ENCODE measurements at places on chromosomes 6 and 20.

DNA sequence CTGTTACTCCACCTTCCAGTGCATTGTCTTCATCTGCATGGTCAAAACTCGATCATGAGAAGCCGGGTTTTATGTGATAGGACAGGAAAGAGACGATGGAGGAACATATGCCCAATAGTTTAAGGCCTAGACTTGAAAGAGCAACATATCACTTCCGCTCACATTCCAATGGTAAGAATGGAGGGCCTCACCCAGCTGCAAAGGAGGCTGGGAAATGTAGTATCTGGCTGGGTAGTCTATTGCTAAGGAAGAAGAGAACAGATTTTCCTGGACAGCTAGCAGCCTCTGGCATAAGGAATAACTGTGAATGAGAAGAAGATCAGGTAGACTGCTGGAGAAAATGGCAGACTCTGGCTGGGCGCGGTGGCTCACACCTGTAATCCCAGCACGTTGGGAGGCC is 19.2 kb downstream of the FITM2 start:
- DNase-seq: no peak

DNA sequence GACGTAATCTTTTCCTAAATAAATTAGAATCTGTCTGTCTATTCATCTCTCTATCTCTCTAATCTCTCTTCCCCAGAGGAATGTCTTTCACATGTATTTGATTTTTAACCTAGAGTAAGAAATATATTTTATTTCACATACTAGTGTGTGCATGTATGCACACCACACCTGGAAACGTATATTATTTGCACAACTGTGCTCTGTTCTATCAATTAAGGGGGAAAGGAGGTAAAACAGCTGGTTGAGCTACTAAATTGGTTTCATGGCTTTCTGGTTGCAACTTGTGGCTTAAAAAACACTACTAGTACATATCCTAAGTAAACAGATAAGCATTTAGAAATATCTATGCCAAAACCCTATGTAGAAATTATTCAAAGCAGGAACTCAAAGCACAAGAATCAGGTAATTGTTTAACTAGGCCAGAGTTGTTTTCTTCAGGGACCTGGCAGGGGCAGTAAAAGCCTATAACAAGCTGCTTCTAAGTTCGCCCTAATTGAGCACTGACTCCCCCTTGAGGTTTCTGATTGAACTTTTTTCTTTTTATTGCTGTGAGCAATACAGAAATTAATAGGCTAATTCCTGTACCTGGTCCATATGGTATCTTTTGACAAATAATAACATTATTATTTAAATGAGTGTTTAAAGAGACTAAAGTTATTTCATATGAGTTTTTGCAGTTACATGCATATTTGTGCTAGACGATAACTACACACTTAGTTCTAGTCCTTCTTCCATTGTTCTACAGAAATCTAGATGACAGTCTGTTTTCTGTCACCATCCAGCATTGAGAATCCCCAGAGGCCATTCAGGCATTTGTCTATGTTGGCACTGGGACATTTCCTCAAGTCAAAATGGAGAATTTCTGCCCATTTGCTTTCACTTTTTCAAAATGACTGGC is 88.6 kb downstream of the MCHR2 start:
- DNase-seq: no peak

DNA sequence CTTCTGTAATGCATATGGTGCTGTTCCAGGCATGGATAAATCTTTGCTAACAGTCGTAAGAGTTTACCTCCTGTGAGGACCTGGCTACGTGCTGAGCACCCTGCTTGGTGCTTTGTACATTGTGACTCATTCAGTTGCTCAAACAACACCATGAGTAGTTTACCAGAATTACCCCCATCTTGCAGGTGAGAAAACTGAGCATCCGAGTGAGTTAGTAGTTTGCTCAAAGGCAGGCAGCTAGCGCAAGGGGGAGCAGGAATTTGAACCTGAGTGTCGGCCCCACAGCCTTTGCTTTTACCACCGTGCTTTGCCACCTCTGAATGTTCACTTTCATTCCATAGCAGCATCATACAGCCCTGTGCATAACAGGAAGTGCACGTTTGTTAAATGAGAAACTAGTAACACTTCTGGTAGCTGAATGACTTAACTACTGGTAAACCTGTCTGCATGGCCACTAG is 121.9 kb downstream of the MTHFD1L start:
- no peak for DNase-seq

GRCh38 chr6:11497881-11498280 is 39.7 kb upstream of the TMEM170B start:
- no peak for DNase-seq

DNA sequence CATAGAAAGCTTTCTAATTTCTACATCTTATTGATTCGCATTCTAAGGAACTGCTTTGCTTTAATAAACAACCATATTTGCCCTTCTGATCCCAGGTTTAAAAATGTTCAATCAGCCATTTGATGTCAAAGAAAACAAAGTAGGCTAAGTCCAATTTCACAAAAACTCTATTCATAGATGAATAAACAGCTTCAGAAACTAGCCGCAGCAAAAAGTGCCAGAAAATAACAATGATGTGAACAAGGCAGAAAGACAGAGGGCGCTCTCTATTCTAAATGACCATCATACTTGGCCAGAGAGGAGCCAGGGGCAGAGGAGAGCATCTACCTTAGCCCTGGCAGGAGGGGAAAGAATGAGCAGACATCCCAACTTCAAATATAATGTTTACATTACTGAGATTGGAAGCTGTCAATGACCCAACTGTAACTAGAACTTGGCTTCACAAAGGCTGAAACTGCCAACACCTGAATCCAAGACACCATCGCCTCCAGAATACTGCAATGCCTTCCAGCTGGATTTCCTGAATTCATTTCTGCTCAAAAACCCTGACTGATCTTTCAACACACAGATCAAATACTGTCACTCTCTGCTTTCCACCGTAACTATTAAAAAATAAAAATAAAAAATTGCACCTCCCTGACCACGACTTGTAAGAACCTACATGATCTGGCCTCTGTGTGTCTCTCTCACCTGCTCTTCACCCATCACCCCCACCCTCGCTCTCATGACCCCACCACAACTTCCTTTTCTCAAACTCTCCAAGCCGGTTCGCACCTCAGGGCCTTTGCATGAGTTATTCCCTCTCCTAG is 9.5 kb downstream of the CNKSR3 start:
- no peak for DNase-seq

GRCh38 chr6:160269771-160270170 is 11.2 kb upstream of the SLC22A2 start:
- no peak for DNase-seq

DNA sequence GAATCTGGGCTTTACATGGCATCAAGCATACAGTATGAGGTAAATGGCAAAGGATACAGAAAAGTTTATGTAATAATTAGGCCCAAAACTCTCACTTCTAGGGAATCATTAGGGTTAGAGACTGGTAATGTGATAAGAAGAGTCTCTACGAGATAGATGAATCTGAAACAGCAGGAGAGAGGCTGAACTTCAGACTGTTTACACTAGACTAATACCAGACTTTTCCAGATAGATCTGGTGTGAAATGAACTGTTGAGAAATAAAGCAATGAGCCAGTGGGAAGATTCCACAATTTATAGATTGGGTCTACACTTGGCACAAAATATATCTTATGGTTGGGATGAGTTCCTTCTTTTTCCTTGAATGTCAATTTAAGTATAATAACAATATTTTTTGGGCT is 134.3 kb downstream of the MAN1A1 start:
- no peak for DNase-seq

DNA sequence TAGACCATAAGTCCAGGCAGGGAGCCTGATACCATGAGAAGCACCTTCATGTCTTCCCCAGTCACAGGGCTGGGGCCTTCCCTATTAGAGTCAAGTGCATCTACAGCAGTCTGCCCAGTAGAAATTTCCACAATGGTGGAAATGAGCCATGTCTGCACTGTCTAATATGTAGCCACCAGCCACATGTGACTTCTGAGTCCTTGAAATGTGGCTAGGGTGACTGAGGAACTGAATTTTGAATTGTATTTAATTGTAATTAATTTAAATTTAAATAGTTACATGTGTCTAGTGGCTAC is 300.2 kb downstream of the CLIC5 start:
- DNase-seq: no peak

GRCh38 chr6:112470376-112470775 is 123.2 kb downstream of the RFPL4B start:
- no peak for DNase-seq

DNA sequence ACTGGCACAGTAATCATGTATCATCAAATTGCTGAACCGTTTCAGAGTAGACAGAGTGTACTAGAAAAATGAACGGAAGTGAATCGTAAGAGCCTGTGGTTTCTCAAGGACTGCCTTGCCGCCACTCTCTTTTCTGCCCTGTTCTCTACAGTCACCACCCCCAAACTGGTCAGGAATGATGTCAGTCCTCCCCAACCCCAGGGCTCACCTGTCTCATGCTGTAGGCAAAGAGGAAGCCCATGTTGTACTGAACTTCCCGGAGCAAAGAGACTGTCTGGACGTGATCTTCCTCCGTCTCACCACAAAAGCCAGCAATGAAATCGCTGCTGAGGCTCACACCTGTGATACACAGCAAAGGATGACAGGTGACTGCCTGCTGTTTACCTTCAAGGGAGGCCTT is 31.0 kb downstream of the CDK5RAP1 start:
- no peak for DNase-seq

- DNase-seq: no peak
Observed at GRCh38 chr20:18778690-18779392, 34.7 kb upstream of the SCP2D1 start.

DNA sequence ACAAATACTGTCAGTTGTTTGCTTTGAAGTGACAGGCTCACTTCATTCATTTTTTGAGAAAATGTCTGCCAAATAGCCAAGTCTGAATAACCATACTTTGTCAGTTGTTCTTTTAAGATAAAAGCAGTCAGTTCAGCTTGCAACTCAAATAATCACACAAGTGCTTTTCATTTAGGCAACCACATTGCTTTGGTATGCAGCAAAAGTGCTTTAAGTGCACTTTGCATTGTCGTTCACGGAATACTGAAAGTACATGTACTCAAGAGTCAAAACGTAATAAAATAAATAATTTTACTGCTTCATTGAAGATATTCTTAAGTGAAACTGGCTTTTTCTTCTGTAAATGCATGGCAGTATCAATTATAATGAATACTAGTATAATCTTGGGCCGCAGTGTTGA is 107.2 kb downstream of the MMS22L start:
- DNase-seq: no peak

Measured in stimulated activated naive B cell treated with anti-CD40 and anti-IgM and Interleukin-4, amounts not matched to agents 10 μg/mL and 1 μg/mL and 100 μg/mL, for 72 hours (primary cell).